EL (cell line): ENCODE measurements at places on chromosomes 11 and 22.

DNA sequence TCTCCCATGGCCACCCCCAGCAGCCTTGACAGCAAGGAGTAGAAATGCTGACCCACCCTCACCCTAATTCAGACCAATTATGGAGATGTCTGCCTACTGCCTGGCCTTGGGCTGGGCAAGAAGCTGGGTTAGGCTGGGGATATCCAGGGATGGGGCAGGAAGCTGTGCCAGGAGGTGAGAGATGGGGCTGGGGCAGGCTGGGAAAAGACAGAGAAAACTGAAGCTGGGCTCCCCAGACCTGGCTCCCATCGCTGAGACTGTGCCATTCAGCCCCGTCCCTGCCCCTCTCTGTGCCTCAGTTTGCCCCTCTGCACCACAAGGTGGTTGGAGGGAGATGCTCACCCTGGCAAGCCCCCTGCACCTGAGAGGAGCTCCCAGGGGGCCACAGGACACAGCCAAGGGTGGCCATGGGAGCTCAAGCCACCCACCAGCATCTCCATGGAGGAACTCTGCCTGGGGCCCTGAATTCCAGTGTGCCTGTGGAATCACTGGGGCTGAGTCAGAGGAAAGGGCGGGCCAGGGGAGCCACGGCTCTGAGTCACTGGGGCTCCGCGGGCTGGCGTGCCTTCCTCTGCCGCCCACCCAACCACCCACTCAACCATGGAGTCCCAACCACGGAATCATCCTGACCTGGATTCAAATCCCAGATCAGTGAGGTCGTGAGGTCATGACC, 6.0 kb upstream of the CARD10 start:
- DNase-seq = peak; percentile 96

DNA sequence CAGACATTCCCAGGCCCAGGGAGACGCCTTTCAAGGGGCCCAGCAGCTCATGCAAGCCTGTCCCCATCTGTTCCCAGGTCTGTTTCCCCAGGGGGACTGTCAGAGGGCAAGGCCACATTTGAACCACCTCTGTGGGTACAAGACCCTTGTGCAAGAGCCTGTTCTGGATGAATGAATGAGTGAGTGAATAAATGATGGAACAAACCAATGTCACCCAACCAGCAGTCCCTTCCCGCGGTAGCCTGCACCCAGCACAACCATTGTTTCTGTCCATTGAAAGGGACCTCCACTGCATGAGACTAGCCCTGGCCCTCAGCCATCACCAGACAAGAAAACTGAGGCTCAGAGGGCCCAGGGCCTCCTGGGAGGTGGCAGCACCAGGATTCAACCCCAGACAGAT, 69.7 kb upstream of the TCF20 start:
- DNase-seq = no peak

GRCh38 chr11:43541993-43542392, 138.5 kb upstream of the HSD17B12 start:
- DNase-seq = no peak

DNA sequence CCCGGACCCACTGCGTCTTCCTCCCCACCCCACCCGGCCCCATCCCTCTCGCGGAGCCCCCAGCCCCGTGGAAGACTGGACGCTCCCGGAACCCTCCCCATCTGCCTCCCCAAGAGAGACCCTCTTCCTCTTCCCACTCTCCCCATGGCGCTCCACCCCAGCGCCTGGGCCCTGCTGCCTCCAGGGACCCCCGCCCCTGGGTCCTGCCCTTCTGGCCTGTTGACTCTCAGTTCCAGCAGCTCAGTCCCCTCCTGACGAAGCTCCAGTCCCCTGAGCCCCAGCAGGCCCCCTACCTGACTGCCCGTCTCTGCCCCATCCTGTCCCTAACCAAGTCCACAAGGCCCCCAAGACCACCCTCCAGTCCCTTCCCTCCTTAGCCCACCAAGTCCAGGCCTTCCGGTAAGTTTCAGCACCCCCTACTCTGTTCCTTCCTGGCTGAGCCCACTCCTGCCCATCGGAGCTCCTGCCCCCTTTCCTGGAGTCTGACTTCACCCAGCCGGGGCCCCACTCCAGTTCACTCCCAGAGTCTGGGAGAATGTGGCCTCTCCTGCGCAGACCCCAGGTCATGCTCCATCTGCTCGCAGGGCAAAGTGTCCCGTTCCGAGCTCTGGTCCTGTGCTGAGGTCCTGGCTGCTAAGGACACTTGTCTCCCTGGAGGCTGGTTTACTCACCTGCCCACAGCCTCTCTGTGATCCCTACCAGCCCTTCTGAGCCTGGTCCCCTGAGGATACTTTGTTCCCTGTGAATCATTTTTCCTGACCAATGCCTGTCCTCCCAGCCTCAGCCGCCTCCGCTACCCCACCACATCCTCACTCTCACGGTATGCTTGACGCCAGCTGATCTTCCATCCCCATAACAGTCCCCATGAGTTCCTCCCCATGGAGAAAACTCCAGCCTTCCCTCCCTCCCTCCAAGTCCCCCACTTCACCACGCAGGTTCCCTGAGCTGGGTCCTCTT, 722 bp downstream of the IFITM10 start:
- peak; percentile 75 for DNase-seq

DNA sequence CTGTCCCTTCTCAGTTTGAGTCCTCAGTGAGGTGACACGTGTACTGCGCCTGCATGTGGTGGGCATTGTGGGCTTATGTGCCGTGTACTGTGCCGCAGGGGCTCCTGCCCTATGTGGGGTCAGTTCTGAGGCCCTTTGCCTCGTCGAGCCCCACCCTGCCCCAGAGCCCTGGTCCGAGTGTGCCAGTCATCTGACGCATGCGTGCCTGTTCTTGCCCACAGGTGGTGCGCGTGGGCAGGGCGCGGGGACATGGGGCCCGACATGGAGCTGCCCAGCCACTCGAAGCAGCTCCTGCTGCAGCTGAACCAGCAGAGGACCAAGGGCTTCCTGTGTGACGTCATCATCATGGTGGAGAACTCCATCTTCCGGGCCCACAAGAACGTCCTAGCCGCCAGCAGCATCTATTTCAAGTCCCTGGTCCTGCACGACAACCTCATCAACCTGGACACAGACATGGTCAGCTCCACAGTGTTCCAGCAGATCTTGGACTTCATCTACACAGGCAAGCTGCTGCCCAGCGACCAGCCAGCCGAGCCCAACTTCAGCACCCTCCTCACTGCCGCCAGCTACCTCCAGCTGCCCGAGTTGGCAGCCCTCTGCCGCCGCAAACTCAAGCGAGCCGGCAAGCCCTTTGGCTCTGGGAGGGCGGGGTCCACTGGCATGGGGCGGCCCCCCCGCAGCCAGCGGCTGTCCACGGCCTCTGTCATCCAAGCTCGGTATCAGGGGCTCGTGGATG, 22.3 kb upstream of the TMEM191C start:
- DNase-seq = no peak

DNA sequence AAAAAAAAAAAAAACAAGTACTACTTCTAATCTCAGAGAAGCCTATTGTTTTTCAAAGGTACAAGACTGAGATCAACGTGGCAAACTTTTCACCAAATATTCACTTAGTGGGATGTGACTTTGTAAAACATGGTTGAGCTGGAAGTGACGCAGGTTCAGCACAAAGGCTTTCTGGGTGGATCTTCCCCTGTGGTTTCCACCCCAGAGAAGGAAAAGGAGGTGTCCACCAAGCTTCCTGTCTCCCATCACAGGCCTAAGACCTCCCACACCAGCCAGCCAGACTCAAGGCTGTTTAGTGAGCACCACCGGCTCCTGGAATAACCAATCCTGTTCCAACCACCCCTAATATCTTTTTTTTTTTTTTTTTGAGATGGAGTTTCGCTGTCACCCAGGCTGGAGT, 5.7 kb downstream of the TMEM184B start:
- no peak for DNase-seq

DNA sequence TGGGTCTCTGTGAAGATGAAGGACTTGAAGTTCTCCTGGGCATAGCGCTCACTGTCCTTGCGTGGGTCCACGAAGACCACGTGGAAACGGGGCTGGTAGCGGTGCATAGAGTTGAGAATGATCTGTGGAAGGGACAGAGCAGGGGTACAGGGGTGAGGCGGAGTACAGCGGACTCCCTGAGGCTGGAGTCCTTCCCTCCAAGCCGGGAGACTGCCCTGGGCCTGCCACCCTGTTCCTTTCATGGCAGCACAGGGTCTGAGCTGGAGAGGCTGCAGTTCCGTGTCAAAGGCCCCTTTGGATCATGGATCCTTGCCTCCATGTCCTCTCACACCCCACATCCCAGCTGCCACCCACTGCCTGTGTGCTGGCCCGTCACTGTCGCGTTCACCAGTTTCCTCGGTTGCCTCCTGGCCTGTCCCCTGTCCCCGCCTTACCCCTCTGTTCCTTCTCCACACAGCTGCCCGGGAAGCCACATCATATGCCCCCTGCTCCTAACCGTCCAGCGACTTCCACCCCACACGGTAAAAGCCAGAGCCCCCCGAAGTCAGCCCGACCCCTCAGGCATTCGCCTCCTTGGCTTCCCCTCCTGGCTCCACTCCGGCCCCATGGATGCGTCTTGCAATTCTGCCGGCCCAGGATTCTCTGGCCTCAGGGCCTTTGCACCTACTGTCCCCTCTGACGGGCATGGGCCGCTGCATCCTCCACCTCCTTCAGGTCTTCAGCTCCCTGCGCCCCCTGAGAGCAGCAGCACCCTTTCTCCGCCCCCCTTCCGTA, 3.4 kb upstream of the NUDT8 start:
- DNase-seq = no peak

DNA sequence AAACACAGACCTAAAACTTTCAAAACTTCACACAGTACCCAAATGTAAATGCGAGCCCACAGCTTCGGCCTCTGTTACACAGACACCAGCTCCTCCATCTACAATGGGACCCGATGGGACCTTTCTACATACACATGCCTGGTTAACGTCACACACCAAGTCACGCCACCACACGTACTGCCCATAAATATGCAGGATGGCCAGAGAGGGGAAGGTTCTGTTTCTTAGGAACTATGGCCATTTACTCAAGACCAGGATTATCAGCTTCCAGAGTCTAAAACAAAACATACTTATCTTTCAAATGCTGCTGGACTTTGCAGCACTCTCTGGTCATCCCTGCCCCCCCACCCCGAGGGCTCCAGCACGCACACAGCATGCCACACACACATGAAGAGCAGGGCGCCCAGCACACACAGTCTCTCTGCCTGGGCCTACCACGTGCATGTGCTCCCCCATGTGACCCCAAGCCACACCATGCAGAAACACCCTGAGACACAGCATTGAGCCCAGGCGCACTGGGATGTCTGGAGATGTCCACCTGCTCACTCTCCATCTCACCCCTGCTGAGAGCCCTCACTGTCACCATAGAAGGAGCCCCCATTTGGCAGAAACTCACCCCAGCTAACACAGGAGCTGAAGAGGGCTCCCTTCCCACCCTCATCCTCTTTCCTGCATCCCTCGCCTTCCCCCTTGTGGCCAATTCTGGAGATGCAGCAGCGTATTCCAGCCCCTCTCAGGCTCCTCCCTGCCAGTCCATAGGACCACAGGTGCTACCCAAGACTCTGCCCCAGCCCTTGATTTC, 61.8 kb downstream of the SLC22A12 start:
- peak; percentile 75 for DNase-seq

- no peak for DNase-seq
Measured at GRCh38 chr11:99176430-99176829, 155.7 kb downstream of the CNTN5 start.

DNA sequence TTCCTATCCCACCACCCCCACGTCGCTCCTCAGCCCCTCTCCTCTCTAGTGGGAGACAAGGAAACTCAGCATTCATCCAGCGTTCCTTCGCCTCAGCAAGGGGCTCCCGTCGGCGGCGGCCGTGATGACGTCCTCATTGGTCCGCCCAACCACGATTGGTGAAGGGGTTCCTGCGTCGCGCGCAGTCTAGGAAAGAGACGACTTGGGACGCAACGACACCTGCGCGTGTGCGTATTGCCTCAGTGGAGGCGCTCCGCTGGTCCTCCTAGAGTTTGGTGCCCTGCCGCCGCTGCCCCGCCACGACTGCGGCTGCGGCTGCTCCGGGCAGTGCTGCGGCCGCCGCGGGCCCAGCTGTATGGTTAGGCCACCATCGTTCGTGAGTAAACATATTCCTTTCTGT, 56.6 kb downstream of the CCDC81 start:
- no peak for DNase-seq

- peak; percentile 71 for DNase-seq
Measured at GRCh38 chr11:94525546-94526324, 13.5 kb downstream of the C11orf97 start.

DNA sequence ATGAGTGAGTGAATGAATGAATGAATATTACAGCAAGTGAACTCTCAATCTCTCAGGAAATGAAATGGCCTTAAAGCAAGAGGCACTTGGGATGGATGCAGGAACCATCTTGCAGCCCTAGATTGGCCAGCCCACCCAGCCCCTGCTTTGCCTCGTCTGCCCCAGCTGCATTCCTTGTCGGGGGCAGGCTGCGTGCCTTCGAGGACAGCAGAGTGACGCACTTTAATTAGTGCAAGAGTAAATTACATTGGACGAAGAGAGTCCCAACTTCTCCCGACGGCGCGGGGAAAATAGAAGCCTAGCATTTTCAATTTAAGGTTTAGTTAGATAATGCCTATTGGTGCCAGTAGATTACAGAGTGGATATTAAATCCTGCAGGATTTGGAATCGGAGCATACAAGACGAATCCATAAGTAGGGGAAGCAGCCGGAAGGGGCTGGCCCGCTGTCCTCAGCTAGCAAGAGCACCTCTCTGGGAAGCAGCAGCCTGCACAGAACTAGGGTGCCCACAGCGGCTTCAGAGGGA, 33.8 kb downstream of the TRIM29 start:
- no peak for DNase-seq

DNA sequence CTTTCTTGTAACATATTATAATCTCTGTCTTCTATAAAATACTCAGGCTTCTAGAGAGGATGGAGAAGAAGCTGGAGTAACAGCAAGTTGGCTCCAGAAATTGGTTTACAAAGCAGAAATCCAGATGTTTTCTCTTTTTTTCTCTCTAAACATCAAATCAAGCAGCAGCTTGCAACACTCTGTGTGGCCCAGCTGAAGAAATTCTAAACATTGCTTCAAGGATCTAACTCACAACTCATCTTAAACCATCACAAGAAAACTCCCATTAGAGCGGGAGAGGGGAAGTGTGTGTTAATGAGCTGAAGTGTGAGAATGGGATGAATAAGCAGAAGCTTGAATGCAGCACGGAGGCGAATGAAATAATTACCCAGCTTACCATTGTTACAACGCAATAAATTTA, 146.5 kb downstream of the OPCML start:
- DNase-seq = no peak

DNA sequence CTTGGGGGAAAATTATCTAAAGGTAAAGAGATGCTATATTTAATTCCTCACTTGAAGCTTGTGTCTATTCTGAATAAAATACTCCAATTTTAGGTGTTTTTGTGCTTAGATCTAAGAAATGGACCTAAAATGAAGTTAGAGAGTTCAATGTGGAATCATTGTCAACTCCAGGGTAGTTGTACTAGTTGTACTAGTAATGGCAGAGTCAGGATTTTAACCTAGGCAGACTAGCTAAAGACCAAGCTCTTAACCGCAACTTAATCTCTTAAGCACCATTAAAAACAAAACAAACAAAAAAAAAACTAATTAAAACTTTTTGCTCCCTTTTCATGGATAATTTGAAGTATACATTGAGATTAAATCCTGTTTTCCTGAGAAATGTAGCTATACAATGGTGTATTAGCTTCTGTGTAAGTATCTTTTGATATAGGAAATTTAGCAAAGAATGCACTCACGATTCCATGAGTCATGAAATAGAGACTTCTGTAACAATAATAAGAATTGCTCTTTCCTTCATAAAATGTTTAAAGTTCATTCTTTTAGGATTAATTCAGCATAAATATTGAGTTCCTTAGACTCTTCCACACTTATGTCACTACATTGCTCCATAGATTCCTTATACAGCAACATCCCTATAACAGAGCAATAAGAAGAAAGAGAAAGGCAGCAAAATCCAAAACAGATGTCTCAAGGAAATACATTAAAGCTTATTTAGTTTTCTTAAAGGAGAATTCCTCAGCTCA, 26.5 kb upstream of the SOX6 start:
- peak; percentile 76 for DNase-seq

GRCh38 chr11:78943841-78944240, 369.2 kb upstream of the NARS2 start:
- no peak for DNase-seq
